Spinal cord (tissue), 10 donors: ENCODE measurements at places on chromosomes 1 and 21.

DNA sequence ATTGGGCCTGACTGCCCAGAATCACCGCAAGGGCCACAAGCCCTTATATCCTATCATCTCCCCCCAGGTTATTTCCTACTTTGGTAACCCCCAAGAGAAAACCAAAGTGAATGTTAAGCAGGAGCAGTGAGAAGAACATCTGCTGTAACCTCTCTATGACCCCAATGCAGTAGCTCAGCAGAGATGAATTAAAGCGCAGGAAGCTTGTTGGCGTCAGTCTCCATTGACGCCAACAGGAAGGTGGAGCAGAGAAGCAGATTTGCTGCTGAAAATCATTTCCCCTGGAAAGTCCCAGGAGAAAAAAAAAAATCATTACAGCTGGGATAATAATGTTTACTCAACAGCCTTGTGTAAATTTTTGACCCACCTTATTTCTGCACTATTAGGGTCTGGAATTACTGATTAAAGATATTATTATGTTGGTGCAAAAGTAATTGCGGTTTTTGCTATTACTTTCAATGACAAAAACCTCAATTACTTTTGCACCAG is 33.2 kb upstream of the FAM163A start:
- DNase-seq = peak; percentile 43

- no peak for DNase-seq
Measured at GRCh38 chr1:9630331-9631111, 21.0 kb upstream of the PIK3CD start.

DNA sequence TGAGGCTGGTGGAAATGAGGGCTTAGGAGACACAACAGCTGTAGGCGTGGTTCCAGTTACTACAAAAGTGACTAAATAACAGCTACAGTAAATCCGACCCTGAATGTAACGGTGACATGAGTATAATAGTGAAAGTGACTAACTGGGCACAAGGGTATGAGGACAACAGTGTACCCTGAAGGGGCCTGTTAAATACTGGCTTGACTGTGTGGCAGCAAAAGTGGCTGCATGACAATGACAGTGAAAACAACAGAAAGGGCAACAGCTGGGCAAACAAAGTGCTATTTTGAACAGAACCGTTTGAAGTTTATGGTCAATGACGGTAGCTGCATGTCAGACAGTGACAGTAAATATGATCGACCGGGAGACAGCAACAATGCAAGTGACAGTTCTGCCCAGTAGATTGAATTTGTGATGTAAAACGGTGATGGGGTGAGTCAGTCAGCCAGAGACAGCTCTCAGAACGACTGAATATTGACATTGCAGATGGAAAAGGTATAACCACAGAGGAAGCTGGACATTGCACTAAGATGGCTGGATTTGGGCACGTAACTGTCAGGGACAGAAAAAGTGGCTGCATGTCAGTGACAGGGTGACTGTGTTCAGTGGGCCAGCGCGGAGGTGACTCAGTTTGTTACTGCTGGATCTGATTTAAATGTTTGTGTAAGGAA is 1.2 kb upstream of the ZBTB40 start:
- no peak for DNase-seq

DNA sequence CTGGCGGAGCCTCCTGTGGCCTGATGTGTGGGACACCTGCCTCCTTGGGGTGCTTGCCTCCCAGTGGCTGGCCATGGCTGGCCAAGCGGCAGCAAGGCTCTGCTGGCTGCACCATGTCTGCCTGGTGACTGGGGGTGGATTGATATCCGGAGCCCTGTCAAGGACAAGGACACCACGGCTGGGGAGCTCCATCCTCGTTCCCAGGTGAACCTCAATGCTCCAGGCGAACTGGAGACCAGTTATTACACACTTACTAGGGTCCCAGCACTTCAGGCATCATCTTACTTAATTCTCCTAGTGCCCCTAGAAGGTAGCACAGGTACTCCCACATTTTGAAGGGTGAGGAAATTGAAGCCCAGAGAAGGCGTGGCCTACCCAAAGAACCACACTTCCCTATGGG is 15.2 kb downstream of the SPATA21 start:
- no peak for DNase-seq

DNA sequence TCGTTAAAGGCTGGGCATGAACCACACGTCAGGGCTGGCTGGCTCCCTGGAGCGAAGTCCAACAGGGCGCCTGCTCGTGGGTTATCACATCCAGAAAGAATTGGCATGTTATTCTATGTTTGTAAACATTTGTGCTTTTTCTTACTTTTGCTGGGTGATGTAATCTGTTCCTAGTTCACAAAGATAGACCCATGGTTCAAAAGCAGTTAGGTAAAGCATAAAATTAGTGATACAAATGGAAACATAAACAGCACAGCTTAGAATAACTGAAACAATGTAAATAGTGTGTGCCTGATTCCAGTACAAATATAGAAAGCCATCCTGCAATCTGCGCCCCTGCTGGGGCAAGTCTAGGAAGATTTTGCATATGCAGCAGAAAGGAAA is 184.0 kb upstream of the C1orf174 start:
- DNase-seq = no peak

DNA sequence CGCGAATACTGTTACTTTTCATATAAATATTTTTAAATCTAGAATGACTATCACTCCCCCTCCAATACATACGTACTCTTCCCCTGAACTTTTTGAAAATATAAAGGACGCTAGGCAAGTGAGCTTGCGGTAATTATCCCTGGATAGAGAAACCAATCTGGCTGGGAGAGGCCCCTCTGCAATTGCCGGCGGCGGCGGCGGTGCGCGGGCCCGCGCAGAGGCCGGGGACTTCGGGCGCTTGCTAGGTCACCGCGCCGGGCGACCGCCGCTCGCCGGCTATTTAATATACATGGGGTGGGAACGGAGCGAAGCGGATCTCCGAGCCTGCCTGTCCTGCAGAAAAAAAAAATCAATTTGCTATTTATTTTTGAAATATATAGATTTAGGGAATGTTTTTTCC is 416.3 kb upstream of the ESRRG start:
- DNase-seq = peak; percentile 54

GRCh38 chr1:198530953-198531352 is 9.5 kb downstream of the ATP6V1G3 start:
- DNase-seq = no peak

DNA sequence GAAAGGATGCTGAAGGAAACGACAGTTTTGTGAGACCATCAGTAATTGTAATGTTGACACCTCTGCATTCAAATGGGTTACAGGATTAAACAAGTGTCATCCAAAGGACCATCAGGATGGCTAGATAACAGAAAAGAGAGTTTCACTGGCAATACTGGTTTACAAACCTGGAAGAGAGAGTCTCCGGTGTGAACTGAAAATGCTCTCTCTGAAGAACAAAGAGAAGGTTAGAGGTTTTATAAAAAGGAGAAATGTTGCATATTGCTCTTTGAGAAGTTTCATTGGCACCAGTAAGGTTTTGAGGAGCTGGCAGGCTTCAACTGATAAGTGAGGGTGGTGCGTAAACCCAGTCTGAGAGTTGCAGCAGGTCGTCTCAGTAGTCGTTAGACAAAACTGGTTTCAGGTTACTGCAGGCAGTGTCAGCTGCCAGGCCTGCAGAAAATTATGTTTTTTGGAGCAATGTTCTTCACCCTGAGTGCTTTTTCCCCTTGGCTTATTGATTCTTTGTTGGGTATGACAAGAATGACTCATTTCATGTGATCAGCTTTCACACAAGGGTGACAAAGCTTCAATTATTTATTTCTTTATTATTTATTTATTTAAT is 42.2 kb downstream of the KCNK1 start:
- DNase-seq = no peak

GRCh38 chr1:36590771-36591170 is 108.1 kb upstream of the CSF3R start:
- no peak for DNase-seq

DNA sequence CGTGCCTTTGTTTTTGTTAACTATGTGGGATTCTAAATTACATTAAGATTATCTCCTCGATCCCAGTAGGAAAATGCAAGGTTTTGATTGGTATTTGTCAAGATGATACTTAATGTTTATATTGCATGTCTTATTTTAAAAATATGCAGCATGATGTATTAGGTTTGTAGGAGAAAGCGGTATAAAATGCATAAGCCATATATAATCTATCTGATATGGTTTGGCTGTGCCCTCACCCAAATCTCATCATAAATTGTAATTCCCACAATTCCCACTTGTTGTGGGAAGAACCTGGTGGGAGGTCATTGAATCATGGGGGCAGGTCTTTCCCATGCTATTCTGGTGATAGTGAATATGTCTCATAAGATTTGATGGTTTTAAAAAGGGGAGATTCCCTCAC is 198.1 kb upstream of the NCAM2 start:
- DNase-seq = no peak

- DNase-seq = peak; percentile 36
Measured at GRCh38 chr1:82564333-82564732, 763.6 kb downstream of the ADGRL2 start.

GRCh38 chr1:162293073-162293692 is 83.5 kb downstream of the SPATA46 start:
- no peak for DNase-seq

DNA sequence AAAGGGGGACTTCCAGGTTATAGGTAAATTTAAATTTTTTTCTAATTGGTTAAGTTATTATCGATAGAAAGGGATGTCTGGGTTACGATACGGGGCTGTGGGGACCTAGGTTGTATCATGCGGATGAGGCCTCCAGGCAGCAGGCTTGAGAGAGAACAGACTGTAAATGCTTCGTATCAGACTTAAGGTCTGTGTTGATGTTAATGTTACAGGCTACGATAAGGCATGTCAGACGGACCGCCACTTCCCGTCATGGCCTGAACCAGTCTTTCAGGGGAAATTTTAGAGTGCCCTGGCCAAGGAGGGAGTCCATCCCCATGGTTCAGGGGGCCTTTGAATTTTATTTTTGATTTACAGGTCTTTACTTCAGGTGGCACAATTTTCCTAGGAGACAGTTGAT is 16.7 kb downstream of the ABCG1 start:
- no peak for DNase-seq

GRCh38 chr21:46603228-46603627 is 1.7 kb downstream of the S100B start:
- DNase-seq = peak; percentile 45

- DNase-seq = no peak
Measured at GRCh38 chr1:179154437-179154836, 72.6 kb downstream of the TOR3A start.

GRCh38 chr1:231194843-231195516 is 33.1 kb downstream of the TRIM67 start:
- DNase-seq = no peak

DNA sequence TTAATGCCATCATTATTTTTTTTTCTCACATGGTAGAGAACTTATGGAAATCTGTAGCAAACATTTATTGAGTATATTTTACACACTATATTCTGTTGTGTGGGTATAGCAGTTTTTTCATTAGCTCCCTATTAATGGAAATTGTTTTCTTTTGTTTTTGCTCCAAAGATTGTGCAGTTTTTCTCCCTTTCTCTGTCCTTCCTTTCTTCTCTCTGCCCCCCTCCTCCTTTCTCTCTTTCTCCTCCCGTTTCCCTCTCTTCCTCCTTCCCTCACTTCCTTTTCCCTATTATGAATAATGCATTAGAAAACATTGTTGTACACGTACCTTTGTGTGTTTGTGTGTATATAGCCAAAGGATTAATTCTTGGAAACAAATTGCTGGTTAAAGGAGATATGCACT is 20.6 kb downstream of the CDC73 start:
- DNase-seq = no peak

DNA sequence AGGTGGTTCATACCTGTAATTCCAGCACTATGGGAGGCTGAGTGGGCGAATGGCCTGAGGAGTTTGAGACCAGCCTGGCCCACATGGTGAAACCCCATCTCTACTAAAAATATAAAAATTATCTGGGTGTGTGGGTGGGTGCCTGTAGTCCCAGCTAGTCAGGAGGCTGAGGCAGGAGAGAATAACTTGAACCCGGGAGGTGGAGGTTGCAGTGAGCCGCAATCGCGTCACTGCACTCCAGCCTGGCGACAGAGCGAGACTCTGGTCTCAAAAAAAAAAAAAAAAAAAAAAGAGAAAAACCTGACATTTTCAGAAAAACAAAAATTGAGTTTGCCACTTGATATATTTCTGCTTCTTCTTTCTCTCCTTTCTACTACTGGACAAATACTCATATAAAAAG is 24.3 kb downstream of the CA6 start:
- DNase-seq = no peak

- no peak for DNase-seq
Measured at GRCh38 chr1:182392050-182393028, 749 bp upstream of the GLUL start.
